ENCODE measurements at places on chromosomes 6 and 20. TPM values are rescaled to one million over a fixed set of nuclear protein-coding genes. Genes with fewer than 3 reads are reported as not detected.

DNA sequence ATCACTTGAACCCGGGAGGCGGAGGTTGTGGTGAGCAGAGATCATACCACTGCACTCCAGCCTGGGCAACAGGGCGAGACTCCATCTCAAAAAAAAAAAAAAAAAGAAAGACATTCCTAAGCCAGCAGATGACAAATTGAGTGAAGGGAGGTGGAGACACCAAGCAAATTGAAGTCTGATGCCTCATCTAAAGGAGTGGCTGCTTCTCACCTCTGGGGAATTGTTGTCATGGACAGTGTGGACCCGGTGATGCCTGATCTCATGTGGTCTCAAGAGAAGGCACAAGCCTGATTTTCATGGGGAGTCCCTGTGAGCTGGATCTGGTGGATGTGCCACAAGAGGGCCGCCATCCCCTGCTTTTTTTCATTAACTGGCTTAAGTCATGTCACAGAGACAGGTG lies 272.0 kb downstream of the ZNF217 start:
- no peak for DNase-seq

- no peak for DNase-seq
Observed at GRCh38 chr6:29720863-29721262, 2.4 kb upstream of the HLA-F start.

- no peak for DNase-seq
Observed at GRCh38 chr6:125363039-125363823, 61.5 kb upstream of the HDDC2 start.

DNA sequence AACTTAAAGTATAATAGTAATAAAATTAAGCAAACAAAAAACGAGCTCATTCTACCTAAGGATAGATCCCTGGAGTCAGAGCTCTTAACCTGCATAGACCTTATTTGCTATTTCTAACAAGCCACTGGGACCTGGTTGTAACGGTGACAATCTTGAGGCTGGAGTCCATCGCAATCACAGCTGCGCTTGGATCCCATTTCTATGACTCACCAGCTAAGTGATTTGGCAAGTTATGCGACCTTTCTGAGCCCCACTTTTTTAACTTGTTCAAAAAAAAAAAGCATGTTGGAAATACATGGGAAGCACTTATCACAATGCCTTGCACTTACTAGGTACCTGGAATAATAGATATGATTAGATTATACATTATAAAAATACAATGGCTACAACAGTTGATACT lies 389.5 kb upstream of the CDH4 start:
- DNase-seq: no peak

GRCh38 chr20:6693178-6693807 lies 74.2 kb upstream of the BMP2 start:
- no peak for DNase-seq

GRCh38 chr6:134331256-134331655 lies 13.3 kb upstream of the SGK1 start:
- DNase-seq: no peak

GRCh38 chr6:10101551-10102252 lies 313.2 kb downstream of the TFAP2A start:
- DNase-seq: no peak

DNA sequence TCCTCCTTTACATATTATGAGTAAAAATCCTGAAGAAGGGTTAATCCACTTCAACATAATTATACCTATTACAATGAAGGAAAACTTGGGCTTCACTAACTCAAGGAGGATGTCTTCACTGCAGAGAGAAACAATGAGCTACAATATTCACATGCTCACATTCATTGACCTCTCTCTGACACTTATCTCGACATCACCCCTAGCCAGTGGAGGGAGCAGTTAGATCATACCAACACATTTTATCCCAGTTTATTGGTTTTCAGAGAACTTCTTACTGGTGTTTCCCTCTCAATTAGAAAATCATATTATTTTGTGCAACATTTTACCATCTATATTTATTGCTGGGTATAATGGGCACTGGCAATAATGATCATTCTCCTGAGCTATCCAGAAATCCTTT lies 646.5 kb downstream of the TENT5A start:
- DNase-seq: no peak

DNA sequence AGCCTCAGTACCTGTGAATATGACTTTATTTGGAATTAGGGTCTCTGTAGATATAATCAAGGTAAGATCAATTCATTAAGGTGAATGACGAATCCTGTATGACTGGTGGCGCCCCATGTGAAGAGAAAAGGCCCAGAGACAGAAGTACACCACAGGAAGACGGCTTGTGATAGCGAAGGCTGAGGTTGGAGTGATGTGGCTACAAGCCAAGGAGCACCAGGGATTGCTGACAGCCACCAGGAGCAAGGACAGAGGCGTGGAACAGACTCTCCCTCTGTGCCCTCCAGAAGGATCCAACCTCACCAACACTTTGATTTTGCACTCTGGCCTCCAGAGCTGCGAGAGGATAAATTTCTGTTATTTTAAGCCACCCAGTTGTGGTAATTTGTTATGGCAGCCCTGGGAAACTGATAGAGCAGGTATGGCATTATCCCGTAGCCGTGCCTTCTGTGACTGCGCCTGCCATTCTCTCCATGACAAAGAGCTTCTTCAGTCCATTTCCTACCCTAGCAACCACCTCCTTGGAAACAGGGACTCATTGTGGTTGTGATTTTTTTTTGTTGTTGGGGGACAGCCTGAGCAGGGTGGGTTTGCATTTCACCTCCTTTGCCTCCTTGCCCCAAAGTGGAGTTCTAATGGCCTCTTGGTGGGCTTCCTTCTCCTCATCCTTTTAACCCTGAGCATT lies 29.6 kb downstream of the PTK7 start:
- DNase-seq: no peak

- no peak for DNase-seq
Observed at GRCh38 chr6:100487638-100488037, 22.9 kb upstream of the SIM1 start.

DNA sequence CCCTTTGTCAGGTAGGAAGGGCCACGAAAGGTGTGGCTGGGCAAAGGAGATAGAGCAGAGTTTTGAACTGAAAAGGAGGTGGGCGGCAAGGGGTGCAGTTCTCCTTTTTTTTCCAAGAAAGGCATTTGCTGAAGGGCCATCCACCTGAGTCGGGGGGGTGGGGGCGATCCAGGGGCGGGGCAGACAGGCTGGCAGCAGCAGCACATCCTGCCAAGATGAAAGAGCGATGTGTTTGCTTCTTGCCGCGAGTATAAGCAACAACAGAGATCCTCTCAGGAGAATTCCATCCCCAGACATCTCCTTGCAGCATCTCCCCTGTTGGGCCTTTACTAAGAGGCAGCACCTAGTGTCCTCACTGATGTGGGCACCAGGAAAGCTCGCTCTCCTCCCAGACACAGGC lies 516.5 kb downstream of the CD83 start:
- no peak for DNase-seq

DNA sequence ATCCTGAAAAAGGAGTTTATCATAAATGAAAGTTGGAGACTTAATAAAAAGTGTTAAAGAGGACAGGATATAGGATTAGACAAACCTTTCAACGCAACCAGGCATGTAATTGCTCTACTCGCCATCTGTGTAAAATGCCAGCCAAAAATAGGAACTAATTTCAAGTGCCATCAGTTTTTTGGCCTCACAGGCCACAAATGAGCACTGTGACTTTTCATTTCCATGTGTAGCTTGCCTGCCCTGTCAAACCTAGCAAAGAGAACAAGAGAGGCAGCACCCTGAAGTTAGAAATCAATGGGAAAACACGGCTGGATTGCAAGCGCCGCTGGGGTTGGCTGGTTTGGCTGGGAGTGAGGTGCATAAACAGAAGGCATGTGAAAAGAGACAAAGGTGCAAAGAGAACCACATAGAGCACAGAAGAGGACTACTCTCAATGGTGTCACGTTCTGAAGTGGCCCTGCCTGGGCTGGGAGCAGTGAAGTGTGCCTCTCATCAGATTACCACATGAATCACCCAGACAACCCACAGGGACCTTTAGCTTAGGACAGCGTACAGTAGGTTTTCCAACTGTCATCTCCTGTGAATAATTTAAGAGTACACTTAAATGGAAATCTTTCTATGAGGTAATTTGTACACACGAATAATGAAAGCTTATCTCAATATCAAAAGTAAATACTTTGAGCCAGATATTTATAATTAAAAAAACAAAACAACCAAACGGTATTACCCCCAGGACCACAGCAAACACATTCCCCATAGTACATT lies 78.0 kb upstream of the NHSL1 start:
- DNase-seq: no peak

DNA sequence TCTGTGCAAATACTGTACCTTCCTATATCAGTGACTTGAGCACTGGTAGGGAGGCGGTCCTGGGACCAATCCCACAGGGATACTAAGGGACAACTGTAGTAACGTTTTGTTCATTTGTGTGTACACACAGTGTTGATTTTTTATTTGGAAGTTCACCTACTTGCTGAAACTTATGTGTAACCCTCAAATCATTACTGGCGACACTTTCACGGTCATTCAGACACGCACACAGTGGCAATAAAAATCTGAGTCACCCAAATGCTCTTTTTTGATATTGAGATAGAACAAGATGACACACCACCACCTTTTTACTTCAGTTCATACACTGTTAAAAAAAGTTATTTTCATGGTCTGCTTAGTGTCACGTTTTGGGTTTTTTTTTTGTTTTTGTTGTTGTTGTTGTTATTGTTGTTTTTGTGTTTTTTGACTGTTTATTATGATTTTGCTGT lies 79.8 kb downstream of the QKI start:
- DNase-seq: no peak

DNA sequence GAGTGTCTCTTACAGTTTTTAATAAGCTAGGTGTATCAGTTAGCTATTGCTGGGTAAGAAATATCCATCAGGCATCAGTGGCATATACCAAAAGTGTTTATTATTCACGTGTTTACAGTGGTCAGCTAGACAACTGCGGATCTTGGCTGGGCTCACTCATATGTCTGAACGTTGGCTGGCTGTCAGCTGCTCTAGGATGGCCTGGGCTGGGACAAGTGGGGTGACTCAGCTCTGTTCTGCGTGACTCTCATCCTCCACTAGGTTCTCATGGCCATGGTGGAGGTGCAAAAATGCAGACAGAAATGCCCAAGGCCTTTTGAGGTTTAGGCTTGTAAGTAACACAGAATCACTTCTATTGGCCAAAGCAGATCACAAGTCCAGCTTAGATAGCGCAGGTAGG lies 22.0 kb downstream of the ZNF341 start:
- DNase-seq: no peak

DNA sequence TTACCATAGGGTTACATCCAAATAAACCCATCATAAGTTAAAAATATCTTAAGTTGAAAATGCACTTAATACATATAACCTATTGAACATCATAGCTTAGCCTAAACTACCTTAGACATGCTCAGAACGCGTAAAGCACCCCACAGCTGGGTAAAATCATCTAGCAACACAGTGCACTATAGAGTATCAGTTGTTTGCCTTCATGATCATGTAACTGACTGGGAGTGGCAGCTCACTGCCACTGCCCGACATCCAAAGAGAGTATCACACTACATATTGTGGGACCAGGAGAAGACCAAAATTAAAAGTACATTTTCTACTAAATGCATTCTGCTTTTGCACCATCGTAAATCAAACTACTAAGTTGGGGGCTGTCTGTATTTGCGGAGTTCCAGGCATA lies 31.7 kb downstream of the THEMIS start:
- no peak for DNase-seq

DNA sequence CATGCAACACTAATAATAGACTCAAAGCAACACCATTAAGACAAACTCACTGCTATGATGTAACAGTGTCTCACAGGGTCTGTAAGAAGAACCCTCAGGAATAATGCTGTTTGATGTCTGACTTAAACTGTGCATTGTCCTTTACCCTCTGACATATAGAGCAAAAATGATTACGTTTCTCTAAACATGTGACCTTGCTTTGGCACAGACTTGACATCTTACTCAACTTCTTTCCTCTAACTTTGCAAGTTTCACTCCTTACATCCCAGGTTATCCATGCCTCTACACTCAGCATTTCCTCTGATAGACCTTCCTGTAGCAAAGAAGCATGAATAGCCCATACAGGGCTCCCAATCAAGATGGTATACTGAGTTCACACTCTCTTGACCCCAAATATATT lies 252.7 kb downstream of the UST start:
- DNase-seq: no peak

GRCh38 chr6:14520029-14520428 lies 402.5 kb downstream of the CD83 start:
- DNase-seq: no peak

DNA sequence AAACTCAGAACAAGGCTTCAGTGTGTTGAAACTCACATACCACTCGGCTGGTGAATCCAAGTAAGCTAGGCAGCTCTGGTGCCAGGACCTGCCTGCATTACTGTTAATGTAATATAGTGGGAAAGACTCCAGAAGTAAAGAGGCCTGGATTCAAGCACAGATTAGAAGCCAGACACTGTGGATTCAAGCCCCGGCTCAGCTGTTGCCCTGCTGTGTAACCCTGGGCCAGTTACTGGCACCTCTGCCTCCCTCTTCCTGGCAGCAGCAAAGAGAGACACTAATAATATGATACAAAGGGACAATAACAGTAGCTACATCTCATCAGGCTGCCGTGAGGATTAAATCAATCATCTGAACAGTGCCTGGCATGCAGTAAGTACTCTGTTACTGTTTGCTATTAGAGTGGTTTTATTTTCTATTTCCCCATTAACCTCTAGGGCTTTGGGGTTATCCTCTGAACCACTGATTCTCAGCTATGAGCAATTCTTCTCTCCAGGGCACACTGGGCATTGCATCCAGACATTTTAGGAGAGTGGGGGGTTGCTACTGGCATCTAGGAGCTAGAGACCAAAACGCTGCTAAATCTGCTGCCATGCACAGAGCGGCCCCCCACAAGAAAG lies 92.9 kb downstream of the ZMYND8 start:
- no peak for DNase-seq

DNA sequence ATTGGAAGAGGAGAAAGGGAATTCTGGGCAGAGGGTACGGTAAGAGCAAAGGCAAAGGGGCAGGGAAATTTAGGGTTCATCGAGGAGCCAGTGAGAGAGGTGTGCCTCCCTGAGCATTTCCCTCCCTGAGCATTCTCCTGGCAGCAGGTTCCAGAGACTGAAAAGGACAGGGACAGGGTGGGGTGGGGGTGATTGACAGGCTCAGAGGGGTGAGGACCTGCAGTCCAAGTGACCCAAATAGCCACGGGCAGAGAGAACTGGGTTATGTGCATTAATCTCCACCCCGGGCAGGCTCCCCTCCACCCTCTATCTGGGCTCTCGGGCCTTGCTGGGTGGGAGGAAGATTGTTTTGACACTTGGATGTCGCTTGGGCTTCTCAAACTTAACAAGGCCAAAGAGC lies 69.5 kb downstream of the KCNB1 start:
- DNase-seq: no peak

Gene F13A1
- total RNA-seq: not detected

Gene FUT9
- not detected for total RNA-seq

Gene SLC35A1
- 1.5 TPM for total RNA-seq

Gene TRIM10
- total RNA-seq: not detected

Gene DEFB124
- total RNA-seq: not detected

Gene HCK
- total RNA-seq: 0.16 TPM

Gene PAX1
- not detected for total RNA-seq

Gene TBXT
- not detected for total RNA-seq

Gene DEFB115
- total RNA-seq: not detected

Gene PSORS1C1
- total RNA-seq: 3.2 TPM

Gene ATP9A
- total RNA-seq: 4.1 TPM

Gene CDH26
- 1.7 TPM for total RNA-seq

Gene C4B
- 5.2 TPM for total RNA-seq

Gene RSPO4
- total RNA-seq: not detected

Gene PTGIS
- 1.0 TPM for total RNA-seq

Gene CYP24A1
- not detected for total RNA-seq
